ENCODE measurements at places on chromosomes 2 and 18. TPM values are rescaled to one million over a fixed set of nuclear protein-coding genes. Genes with fewer than 3 reads are reported as not detected.

DNA sequence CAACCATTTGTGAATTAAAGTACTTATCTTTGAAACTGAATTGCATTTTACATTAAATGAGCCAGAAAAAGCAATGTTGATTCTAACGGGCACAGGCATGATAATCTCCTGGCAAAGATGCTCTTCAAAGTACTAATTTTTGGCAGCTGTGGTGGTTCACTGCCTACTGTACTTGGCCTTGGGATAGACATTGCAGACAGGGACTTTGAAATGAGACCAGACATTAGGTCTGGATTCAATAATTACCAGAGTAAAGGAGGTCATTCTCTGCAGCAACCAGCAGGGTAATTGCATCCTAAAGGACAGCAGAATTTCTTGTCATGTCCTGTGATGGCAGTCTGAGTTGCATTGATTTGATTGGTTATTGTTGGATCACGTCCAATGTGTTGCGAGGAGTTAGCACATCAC is 986.5 kb downstream of the TDRD15 start:
- no peak for DNase-seq

DNA sequence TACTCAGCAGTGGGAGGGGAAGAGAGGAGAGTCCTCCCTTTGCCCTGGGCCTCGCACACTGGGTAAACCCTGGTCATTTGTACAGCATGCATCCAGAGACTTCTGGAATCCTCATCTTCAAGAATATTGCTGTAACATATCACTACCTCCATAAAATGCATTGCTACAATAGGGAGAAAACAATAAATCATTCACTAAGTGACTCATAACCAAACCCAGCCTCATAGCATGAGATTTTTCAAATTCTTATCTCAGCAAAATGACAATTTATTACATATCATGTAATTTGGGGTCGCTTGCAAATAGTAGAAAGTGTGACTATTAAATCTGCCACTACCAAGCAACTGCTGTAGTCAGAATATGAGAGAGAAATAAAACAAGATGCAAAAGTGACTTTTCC is 189.4 kb downstream of the ALK start:
- DNase-seq, result no peak

- DNase-seq, result no peak
Observed at GRCh38 chr2:145283131-145283530, 763.2 kb upstream of the ZEB2 start.

GRCh38 chr2:159985656-159986055 is 76.8 kb downstream of the PLA2R1 start:
- DNase-seq, result no peak

Gene MRO
- total RNA-seq, result not detected

Gene GRB14
- total RNA-seq, result 7.3 TPM

DNA sequence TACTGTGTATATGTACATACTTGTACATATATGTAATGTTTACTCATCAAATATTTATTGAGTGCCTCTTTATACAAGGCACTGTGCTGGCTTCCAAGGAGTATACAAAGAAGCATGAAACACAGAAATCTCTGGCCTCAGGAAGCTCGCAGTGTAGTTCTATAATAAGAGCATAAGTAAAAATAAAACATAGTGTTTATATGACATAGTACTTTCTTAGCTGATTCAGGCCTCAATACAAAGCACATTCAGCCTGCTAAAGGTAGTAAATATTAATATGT is 13.9 kb downstream of the STAMBP start:
- DNase-seq, result no peak

GRCh38 chr2:159073256-159073655 is 104.8 kb downstream of the TANC1 start:
- peak; percentile 61 for DNase-seq

GRCh38 chr2:975095-975494 is 24.4 kb downstream of the SNTG2 start:
- DNase-seq, result no peak

- peak; percentile 78 for DNase-seq
Observed at GRCh38 chr2:98086491-98087446, at the start of gene VWA3B. VWA3B (plus strand) TSS chr2:98087167; CDS start chr2:98093093, 5,926 bp downstream.

GRCh38 chr2:28702878-28703277 is 48.8 kb upstream of the PPP1CB start:
- no peak for DNase-seq

- DNase-seq, result no peak
Observed at GRCh38 chr2:24080701-24081100, 3.9 kb downstream of the TP53I3 start.

Gene ALLC
- not detected for total RNA-seq

DNA sequence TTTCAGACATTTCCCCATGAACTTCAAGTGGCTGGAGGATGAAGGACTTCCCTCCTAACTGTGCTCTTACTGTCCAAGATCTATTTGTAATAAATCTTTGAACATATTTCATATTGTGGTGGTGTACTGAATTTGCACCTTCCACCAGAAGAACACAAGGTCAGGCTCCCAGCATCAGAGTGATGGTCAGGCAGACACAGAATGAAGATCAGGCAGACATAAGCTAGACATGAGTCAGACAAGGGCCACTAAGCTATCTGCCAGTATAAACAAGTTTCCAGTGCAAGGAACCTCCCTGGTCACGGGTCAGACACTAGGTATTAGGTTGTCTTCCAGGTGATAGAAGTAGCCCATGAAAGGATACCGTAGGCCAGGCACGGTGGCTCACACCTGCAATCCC is 20.0 kb downstream of the AQP12B start:
- no peak for DNase-seq

Gene CCBE1
- total RNA-seq, result 18.4 TPM

- DNase-seq, result no peak
Observed at GRCh38 chr2:179125404-179125803, 75.5 kb upstream of the CCDC141 start.

Data from mammary epithelial cell (primary cell).